ENCODE measurements at places on chromosomes 7 and 10.

DNA sequence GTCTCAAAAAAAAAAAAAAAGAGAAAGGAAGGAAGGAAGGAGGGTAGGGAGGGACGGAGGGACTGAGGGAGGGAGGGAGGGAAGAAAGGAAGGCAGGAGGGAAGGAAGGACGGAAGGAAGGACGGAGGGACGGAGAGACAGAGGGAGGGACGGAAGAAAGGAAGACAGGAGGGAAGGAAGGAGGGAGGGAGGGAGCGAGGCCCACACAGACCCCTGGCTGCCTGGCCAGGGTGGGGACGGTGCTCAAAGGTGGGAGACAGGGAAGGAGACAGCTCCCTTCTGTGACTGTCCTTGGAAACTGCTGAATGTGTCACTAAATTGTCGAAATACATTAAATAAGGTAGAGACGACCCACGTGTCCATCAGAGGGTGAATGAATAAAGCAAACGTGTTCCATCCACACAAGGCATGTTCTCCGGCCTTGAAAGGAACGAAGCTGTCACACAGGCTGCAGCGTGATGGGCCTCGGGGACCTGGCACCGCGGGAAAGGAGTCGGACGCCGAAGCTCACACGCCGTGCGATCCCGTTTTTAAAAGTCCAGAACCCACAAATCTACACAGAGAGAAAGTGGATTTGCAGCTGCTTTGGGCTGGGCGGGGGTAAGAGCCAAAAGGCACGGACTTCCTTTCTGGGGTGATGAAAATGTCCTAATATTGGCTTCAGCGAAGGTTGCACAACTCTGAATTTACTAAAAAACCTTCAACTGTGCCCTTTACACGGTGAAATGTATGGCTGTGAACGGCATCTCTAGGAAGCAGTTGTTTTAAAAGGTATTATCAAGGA is 23.3 kb downstream of the ADAP1 start:
- DNase-seq = no peak

GRCh38 chr10:77493239-77493806 is 144.3 kb downstream of the KCNMA1 start:
- DNase-seq = no peak

DNA sequence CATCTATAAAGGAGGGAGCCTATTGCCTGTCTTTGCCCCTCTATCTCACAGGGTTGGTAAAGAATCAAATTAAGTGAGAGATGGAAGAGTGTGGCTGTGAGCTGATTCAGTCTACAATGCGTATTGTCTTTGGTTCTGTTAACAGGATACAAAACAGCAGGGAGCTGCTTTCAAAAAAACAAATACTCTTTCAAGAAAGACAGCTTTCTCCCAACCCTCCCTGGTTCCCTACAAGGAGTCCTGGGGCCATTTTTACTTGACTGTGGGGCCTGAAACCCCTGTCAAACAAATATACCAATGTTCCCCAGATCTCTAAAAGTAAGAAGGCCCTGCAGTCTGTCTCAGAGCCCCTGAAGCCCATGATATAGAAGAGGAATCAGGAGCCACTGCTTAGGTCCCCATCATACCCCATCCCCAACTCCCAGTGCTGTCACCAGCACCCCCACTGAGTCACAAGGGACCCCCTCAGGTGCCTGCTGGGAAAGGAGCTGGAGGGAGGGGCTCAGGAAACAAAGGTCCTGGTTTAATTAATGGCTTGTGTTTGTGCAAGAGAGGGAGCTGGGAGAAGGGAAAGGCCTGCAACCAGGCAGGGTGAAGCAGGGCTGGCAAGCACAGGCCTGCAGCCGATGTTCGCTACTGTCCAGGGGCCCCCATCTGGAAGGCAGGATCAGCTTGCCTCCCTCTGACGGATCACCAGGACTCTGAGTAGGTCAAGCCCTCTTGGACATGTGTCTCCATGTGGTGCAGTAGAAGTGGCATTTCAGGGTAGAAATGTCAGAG is 182.0 kb upstream of the GHITM start:
- DNase-seq = no peak

DNA sequence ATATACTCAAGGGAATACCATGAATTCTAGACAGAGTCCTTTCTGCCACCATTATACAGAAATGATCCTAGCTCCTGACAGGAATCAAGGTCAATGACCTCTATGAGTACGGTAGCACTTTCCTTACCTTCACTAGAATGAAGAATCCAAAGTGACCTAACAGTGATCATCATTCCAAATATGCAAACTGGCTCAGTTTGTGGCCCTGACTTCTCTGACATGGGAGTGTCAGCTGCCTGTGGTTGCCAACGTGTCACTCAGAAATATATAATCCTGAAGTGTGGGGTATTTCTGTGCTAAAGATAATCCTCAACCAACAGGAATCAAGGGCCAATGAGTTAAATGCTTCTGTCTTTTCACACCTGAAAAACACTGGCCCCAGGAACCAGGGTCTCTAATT is 45.7 kb downstream of the COPG2 start:
- DNase-seq = no peak

GRCh38 chr7:55043691-55044370 is 25.0 kb downstream of the EGFR start:
- DNase-seq = no peak

DNA sequence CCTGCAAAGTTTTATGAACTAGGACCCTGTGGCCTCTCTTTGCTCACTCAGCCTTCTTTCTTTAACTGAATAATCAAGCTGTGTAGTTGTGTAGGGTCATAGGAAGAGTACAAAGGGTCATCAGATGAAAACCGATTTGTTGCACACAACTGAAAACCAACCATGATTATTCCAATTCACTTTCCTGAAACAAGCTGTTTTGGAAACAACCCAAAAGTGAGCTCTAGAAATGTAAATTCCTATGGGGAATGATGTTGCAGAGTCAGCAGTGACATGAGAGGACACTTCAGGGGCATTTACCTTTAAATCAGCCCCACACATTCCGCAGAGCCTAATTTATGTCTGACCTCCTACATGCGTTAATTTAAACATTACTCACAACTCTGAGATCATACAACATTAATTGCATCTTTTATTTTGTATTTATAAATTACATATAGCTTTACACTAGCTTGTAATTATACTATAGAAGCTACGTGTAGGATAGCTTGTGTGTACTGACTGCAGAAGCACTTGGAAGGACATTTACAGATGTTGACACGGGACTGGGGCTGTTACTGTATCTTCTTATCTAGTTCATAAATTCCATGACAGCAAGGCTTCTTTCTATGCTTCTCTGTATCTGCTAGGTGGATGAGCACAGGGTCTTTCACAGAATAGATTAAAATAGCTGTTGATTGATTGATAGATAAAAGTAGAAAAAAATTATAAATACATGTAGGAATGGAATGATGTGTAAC is 139.9 kb upstream of the AKR1E2 start:
- no peak for DNase-seq

DNA sequence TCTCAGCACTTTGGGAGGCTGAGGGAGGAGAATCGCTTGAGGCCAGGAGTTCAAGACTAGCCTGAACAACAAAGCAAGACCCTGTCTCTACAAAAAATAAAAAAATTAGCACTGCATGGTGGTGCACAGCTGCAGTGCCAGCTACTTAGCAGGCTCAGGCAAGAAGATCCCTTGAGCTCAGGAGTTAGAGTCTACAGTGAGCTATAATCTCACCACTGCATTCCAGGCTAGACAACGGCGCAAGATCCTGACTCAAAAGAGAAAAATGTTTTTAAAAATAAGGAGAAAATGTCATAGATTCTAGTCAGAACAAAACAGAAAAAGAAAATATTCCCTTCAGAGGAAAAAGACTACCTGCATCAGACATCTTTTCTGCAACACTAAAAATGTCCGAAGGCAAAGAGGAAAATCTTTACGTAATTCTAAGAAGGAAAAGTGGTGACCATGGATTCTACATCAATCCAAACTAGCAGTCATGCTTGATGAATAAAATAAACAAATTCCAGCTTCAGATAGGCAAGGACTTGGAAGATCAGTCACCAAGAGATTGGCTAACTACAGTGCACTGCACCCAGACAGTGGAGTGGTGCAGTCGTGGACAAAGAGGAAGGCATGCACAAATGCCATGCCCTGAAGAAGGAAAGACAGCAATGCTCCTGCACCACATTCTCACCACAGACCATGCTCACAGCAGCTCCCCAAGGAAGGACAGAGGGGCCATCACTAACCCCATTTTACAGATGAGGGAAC is 54.3 kb downstream of the ERCC6 start:
- no peak for DNase-seq

GRCh38 chr10:33661580-33662336 is 327.3 kb upstream of the NRP1 start:
- no peak for DNase-seq

GRCh38 chr7:33973231-33974015 is 68.1 kb downstream of the BMPER start:
- no peak for DNase-seq

DNA sequence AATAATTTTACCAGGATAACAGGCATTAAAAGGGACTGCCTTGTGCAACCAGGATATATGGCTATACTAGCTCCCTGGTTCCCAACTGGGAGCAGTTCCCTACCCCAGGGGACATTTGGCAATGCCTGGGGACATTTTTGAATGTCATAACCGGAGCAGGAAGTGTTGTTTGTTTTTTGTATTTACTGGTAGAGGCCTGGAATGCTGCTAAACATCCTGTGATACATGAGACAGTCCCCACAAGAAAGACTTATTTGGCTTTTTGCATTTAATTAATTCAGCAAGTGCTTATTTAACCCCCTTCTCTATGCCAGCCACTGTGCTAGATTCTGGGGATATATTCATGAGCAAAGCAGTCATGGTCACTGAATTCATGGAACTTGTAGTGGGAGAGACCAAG is 181.2 kb downstream of the BBS9 start:
- DNase-seq = no peak

DNA sequence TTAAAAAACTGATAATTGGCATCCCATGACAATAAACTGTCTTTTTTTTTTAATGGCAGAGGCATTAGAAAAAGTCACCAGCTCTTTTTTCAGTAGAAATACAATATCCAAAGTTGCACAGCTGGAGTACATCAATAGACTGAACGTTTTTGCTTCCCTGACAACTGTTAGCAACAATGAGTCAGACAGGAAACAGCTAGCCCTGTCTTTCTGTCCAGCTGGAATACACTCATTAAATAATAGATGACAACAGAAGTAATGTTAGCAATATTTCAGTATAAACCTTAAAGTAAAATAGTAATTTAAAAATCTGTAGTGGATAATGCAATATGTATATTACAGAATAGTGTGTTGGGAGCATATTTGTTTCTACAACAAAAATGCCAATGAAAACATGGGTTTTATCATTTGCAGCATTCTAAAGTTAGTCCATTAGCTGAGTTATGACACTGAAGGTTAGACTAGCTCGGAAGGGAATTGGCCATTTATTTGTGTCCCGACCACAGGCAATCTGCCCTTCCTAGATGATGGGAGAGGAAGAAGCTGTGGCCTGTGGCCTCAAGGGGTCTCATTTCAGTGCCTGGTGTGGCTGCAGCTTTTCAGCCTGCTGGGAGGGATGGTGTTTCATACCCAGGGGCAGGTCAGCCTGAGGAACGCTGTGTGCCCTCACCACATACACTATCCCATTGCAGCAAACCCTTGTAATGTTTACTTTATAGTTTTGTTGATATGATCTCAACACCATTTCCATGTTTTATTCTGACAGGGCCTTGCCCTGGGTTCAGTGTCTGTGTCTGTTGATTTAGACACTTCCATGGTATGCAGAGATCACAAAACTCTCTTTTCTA is 173.3 kb downstream of the SLC16A9 start:
- no peak for DNase-seq

DNA sequence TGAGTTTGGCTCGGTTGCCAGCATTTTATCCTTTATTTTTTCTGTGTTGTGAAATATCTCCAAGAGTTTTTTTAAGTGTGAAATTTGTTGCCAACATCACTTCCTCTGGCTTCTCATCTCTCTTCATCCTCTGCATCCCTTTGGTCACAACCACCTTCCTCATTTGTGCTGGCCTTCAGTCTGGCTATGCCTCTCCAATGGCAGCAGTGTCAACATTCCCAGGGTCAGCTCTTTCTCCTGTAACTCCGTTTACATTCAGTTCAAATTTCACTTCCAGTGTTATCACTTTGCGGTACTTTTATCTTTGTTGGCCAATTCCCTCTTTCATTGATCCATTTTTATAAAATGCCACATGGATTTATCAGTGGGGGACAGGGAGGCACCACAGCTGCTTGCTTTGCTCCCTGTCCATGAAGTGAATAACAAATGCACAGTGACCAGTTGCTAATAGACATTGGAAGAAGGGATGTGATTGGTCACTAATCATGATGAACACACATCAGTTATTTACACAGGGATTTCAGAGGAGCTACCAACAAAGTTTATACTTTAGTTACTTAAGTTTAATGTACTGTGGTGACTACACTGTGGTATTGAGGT is 311.4 kb upstream of the LRGUK start:
- no peak for DNase-seq

DNA sequence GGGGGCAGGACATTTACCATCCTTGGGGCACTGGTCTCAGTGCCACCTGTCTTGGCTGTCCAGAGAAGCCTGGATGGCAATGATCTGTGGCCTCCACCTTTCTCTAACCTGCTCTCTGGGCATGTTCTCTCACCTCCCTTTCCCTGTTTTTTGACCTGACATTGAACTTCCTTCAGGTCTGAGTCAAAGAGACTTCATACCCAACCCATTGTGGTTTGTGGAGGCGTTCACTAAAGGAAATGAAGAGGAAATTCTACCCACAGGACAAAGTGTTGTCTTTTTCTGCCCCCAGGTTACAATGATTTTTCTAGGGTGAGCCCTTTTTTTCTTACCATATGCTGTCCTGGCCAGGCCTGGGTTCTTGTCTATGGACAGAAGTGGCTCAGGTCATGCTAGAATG is 76.6 kb downstream of the CYP26A1 start:
- no peak for DNase-seq

- DNase-seq = no peak
Observed at GRCh38 chr10:125868372-125868975, 12.6 kb downstream of the DHX32 start.

DNA sequence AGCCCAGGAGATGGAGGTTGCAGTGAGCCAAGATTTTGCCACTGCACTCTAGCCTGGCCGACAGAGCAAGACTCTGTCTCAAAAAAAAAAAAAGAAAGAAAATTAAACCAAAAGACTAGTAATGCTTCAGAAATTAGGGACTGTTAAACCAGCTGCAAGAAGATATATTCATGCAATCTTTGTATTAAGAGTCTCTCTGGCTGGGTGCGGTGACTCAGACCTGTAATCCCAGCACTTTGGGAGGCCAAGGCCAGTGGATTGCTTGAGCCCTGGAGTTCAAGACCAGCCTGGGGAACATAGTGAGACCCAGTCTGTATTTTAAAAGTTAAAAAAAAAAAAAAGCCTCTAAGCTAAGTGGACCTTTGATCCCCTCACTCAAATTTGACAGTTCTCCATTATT is 2.5 kb upstream of the HNRNPF start:
- DNase-seq = no peak

- no peak for DNase-seq
Observed at GRCh38 chr10:51340366-51340765, 266.1 kb downstream of the PRKG1 start.

DNA sequence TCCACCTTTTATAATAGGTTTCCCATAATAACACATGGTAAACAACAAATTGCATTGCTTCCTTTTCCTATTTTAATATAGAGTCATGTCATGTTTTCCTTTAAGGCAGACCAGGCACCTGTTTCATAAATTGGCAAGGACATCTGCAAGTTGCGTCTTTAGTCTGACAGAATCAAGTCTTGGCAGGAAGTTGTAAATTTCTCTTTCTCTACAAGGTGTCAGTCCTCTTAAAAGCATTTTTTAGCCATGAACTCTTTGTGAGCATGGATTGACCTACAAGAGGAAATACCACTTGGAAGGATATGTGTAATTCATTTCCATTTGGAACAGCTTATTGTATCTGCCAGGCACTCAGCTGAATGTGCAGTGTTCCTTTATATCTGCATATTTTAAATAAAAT is 176.8 kb downstream of the PRKG1 start:
- DNase-seq = no peak
